ENCODE measurements at places on chromosomes 12 and 14.

GRCh38 chr12:76003355-76003638, 28.3 kb downstream of the PHLDA1 start:
- no peak for DNase-seq

DNA sequence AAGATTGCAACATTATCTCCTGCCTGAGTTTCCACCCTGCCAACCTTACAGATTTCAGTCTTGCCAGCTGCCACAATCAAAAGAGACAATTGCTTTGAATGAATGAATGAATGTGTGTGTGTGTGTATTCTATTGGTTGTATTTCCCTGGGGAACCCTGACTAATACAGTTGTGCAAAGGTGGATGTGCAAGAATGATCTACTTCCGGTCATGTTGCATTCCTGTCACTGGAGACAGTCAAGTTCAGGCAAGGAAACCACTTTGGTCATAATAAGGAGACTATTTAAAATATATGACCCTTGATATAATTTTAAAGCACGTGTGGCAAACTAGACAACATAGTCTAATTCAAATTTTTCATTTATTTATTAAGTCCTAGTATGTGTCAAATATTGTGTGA, 13.1 kb downstream of the RERG start:
- no peak for DNase-seq

GRCh38 chr14:78674820-78675219, 504.6 kb downstream of the NRXN3 start:
- DNase-seq = no peak

- DNase-seq = no peak
Observed at GRCh38 chr14:32434180-32434579, 105.1 kb downstream of the AKAP6 start.

- no peak for DNase-seq
Observed at GRCh38 chr14:49637534-49638078, 2.6 kb upstream of the DNAAF2 start.

GRCh38 chr12:48189331-48190125, 6.1 kb downstream of the CCDC184 start:
- DNase-seq = no peak

DNA sequence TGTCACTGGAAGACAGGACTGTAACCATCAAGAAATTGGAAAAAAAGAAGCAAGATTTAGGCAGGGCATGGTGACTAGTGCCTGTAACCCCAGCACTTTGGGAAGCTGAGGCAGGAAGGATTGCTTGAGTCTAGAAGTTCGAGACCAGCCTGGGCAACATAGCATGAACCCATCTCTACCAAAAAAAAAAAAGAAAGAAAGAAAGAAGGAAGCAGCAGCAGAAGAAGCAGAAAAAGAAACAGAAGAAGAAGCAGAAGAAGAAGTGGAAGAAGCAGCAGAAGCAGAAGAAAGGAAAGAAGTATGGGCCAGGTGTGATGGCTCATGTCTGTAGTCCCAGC, 30.5 kb upstream of the LGALS3 start:
- DNase-seq = no peak

DNA sequence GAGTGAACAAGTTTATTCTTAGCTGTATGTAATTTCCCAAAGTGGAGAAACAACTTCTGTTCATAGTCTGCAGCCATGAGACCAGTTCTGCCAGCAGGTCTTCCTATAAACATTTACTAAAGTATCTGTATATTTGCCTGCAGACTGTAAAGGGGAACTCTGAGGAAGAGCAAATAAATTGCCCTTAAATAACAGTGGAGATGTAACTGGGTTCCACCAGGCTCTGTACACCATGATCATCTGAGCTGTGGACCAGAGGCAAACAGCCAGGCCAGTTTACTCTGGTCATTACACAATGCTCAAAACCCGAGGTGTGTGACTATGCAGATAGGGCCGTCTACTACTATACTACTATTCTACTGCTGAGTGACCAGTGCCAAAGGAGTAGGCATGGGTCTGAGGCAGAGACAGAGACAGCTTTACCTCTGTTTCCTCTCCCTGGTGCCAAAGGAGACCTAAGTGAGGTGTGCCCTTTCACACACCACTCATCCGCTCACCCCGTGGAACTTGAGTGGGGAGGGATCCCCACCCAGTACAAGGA, 21.1 kb upstream of the CERS5 start:
- no peak for DNase-seq

DNA sequence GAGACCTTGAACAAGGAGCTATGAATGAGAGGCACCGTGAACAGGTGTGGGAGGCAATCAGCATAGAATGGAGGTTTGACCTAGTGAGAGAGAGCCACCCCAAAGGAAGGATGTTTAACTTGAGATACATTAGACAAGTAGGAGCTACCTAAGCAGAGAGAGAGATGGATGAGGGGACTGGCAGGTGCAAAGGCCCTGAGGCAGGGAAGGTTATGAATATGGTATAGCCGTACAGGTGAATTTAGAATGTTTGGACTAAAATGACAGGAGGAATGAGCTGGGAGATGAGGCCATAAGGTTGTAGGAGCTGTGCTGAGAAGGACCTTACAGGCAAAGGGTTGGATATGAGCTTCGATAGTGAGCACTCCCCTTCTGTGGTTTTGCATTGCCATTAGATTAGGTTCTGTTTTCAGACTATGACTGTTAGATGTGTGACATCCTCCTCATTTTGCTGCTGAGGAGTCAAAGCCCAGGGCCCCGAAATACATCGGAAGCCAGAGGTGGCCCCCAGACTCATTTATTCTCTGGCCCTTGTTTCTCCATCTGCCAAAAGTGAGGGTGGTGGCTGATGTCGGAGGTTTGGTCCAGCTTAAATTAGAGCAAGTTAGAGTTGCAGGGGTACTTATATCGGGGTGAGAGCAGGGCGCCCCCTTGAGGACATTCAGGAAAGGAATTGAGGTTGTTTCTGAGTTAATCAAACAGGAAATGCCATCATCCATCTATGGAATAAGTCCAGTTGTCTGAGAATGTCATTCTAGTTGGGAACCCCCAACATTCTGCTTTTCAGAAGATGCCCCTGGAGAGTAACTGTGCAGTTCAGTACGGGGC, 29.4 kb downstream of the SLC24A4 start:
- DNase-seq = no peak

GRCh38 chr12:83827860-83828259, 1084.7 kb downstream of the SLC6A15 start:
- no peak for DNase-seq

GRCh38 chr12:50778663-50779590, 15.0 kb downstream of the ATF1 start:
- no peak for DNase-seq

GRCh38 chr14:78595797-78596196, 425.6 kb downstream of the NRXN3 start:
- DNase-seq = no peak

- no peak for DNase-seq
Observed at GRCh38 chr14:105646175-105646574, 119.8 kb downstream of the TMEM121 start.

DNA sequence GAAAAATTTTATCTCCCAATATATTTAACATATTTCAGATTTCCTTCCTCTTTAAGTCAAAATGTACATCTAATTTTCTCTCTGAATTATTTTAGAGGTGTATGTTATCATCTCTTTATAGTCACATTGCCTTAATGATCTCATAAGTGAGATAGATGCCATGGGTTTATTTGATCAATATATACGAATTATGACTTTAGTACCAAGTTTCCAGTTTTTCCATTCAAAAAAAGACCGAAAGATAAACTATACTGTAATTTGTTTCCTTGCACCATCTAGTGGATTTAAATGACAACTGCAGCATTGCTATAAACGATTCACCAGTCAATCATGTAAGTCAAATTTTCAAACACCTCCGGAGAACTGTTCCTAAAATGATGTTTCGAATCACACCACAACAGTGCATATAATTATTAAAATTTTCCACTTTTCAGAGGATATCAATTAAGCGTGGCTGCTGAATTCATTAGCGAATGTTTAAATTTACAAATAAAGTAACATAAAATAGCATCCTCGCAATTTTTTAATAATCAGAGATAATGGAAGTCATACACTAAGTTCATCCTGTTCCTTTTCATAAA, 419 bp upstream of the ATXN7L3B start:
- no peak for DNase-seq

DNA sequence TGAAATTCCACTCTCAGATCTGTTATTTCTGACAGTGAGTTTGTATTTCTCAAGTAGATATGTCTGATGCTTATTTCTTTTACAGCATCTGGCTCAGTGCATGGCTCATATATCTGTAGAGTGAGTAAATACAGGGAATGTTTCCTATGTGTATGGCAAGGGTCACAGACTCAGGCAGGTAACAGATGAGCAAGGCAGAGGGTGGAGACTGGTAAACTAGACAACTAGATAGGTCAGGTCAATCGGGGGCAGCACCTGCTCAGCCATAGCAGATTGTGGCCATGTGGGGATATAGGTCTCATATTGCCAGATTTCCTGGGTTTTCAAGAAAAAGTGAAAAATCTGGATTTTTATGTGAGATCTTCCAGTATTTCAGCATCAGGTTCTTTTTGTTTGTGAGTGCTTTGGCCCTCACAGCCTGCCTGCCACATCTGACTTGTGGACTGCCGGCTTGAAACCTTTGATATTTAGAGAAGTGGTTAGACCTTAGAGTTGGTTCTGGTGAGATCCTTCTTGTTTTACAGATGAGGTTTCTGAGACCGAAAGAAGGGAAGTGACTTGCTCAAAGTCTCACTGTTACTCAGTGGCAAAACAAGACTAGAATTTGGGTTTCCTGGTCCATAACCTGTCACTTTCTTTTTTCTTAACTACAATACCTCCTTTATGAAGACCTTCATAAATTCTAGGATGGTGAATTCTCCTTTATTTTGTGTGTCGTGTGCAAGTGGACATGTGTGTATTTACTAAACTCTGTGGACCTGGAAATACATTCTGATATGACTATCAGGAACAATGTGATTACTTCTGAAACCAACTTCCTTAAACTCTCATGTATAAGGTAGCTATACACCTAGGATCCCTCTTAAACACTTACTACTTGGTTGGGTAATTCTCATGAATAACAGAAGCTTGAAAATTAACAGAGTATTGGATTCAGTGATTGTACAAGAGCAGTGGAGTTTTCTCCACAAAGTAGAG, 34.4 kb downstream of the PROX2 start:
- peak; percentile 4 for DNase-seq

- DNase-seq = no peak
Observed at GRCh38 chr12:29149691-29150281, 708 bp downstream of the FAR2 start.

GRCh38 chr12:111066744-111067437, 146.5 kb upstream of the MYL2 start:
- DNase-seq = no peak

GRCh38 chr14:51825926-51826325, 34.5 kb upstream of the GNG2 start:
- no peak for DNase-seq

GRCh38 chr14:99447739-99448138, 32.9 kb downstream of the SETD3 start:
- DNase-seq = no peak

DNA sequence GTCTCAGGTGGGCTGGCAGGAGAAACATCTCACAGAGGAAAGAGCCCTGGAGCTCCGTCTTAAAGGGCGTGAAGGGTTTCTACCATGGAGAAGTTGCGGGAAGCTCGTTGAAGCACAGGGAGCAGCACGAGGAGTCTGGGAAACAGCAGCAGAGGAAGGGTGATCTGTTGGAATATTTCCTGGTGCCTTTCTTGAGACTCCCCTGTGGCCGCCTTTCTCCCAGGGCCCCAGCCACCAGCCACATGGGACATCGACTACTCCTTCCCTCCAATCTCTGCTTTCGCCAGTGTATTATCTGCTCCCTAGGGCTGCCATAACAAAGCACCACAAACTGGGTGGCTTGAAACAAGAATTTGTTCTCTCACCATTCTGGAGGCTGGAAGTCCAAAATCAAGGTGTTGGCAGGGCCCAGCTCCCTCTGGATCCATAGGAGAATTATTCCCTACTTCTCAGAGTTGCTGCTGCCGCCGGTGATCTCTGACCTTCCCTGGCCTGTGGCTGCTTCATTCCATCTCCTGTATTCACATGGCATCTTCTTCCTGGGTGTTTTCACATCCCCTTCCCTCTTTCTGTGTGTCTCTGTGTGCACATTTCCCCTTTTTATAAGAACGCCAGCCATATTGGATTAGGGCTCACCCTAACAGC, 152.8 kb upstream of the GSC start:
- no peak for DNase-seq

- DNase-seq = no peak
Observed at GRCh38 chr14:30854492-30854891, 19.9 kb upstream of the COCH start.
